ENCODE measurements at places on chromosomes 5 and 9. TPM values are rescaled to one million over a fixed set of nuclear protein-coding genes. Genes with fewer than 3 reads are reported as not detected.

DNA sequence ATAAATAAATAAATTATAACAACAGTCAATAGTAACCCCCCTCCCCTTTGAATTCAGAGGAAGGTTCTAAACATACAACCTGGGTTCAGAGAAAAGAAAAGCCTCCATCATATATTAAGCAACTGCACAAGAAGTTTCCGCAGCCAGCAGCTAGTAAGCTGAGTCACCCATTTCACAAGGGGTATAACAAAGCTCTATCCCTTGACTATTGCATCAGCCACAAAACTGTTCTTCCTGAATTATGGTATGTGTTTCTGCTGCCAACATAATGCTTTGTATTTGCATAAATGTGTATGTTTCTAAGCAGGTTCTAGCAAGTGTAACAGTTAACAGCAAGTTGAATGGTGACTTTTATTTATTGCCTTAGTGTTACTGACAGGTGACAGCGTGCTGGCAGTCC, 6.8 kb upstream of the CEP120 start:
- DNase-seq, result no peak

- DNase-seq, result no peak
Measured at GRCh38 chr9:133429641-133430161, 7.5 kb downstream of the ADAMTS13 start.

DNA sequence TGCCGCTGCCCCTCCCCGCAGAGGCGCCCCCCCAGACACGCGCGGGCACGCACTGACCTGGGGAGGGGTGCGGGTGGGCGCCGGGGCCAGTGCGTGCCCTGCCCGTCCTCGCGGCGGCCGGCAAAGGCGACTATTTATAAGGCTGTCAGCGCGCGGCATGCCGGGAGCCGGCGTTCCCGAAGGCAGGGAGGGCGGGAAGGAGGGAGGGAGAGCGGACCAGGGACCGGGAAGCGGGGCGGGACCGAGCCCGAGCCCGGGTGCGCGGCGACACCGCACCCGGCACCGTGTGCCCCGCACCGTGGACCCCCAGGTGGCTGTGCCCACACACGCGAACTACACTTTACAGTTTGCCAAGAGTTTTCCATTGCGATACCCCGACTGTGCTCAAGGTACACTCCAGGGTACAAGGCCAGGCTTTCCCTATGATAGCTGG, at the start of gene AK1:
AK1 (minus strand) TSS at position 110 of the 433 bp plus-strand sequence. CDS start 3,058 bp downstream, outside the sequence.
- no peak for DNase-seq

- DNase-seq, result no peak
Measured at GRCh38 chr9:128396970-128397613, 23.6 kb upstream of the CERCAM start.

GRCh38 chr5:65818592-65818991, 96.6 kb downstream of the NLN start:
- DNase-seq, result no peak

- no peak for DNase-seq
Measured at GRCh38 chr9:133609311-133610098, at the start of gene FAM163B. Gene FAM163B, minus strand, starts transcription at chr9:133609389. Its CDS starts 29,166 bp downstream, at chr9:133580223.

- DNase-seq, result no peak
Measured at GRCh38 chr5:14745753-14746152, 81.2 kb downstream of the OTULIN start.

DNA sequence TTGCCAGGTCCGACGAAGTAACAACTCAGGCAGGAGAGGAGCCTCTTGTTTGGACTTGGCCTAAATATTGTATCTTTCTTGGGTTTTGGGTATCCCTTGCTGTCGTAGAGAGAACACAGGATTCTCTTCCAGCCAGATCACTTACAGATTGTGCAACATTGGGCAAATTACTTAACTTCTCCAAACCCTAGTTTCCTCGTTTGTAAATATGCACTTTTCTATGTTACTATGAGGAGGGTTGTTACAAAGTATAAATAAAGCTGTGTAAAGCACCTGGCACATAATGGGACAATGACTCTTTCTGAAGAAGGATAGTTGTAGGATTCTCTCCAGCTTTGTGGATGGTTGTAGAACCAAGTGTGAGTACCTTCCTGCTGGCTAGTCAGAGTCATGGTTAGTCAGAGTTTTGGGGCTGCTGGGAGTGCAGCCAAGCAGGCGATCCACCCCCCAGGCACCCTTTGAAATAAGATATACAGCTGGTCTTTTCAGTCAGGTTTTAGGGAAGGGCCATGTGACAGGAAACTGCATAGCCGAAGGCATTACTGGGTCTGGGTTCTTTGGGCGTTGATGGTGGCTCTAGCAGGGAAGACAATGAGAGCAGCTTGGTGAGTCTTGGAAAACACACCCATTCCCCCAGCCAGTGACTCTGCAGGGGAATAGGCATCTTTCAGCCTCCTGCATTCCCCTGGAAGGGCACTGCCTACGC, 49.9 kb upstream of the GDNF start:
- DNase-seq, result no peak

DNA sequence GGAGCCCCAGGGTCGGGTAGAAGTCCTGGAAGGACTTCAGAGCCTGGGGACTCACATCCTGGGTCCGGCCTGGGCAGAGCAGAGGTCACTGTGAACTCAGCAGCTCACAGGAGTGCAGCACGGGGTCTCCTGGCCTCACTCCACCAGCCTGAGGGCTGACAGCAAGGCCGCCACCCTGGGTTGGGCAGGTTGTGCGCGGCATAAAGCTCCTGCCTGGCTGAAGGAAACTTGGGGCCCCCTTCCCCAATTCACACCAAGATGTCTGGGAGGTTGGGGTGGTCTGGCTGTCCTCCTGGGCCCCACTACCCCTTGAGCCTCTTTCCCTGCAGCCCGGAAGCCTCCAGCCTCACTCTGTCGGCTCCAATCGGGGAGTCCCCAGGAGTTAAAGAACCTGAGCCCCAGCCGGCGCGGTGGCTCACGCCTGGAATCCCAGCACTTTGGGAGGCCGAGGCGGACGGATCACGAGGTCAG, 2.1 kb downstream of the LCN15 start:
- DNase-seq, result no peak

DNA sequence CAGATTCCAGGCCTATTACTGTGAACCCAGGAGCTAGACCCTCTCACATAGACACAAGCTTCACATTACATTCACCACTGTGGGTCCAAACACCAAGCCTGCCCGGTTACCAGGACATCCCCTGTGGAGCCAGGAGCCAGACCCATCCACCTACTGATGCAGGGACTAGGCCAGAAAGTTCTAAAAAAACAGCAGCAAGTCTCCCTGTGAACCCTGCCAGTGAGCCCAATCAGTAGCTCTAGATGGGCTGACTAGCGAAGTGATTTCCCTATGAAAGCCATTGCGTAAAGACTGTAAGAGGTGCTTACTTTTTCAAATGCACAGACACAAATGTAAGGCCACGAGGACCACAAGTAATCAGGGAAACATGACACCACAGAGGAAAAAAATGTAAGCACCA, 352.3 kb downstream of the TMEM161B start:
- no peak for DNase-seq

- no peak for DNase-seq
Measured at GRCh38 chr5:73419465-73420390, 28.8 kb downstream of the FOXD1 start.

GRCh38 chr9:22528485-22528884, 81.9 kb downstream of the DMRTA1 start:
- DNase-seq, result no peak

GRCh38 chr5:150323092-150323491, 20.4 kb upstream of the ARSI start:
- DNase-seq, result no peak

GRCh38 chr5:135462304-135462703, 10.2 kb upstream of the TIFAB start:
- DNase-seq, result no peak

Gene ANKRD18A
- 1.5 TPM for total RNA-seq

Gene ZDHHC11
- 1.6 TPM for total RNA-seq

Measured in pulmonary artery endothelial cell (primary cell).